ENCODE measurements at places on chromosomes 13 and 19.
A peak's percentile ranks its signal among the peaks of the same experiment; 100 is the strongest.

DNA sequence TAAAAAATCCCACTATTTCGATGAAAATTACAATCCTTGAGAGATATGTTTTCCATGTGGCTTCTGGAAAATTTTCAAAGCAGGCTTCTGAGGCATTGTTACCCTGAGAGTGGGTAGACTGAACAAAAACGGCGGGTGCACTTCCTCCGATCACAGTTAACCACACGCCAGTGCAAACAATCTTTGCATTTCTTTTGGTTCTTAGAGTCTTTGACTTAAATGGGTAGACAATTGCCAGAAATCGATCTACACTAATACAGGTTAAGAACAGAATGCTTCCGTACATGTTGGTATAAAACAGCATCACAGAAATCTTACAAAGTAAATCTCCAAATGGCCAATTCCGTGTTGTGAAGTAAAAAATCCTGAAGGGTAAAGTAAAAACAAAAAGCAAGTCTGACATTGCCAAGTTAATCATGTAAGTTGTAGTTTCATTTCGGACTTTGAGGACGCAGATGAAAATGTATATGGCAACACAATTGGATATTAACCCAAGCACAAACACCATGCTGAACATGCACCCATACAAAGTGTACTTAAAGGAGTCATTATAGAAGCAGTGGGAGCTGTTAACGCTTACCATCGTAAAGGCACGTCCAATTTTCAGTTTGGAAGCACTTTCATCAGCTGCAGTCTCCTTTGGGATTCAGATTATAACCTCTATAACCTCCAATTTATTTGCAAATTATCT, 927 bp downstream of the LPAR6 start:
- no peak for DNase-seq

DNA sequence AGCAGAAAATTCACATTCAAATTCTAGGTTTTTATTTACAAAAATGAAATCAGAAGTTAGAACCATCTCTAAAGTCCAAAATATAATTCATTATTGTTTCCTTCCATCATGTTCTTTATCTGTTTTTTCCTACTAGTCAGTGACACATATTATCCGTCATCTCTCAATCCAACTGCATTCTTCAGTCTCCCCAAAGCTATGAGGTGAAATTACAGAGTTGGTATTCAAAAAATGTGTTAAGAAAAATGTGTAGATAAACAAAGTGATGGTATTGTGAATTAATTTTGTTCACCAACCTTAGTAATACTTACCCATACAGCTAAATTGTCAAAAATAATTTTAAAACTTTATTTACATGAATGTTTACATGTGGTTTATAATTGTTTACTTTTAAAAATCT, 448.7 kb upstream of the MIR17HG start:
- no peak for DNase-seq

- no peak for DNase-seq
Measured at GRCh38 chr13:40345654-40346372, 320.6 kb downstream of the FOXO1 start.

GRCh38 chr19:29201855-29202254, 11.1 kb downstream of the UQCRFS1 start:
- DNase-seq, result no peak

GRCh38 chr19:52331757-52332156, 4.3 kb upstream of the ZNF610 start:
- no peak for DNase-seq

DNA sequence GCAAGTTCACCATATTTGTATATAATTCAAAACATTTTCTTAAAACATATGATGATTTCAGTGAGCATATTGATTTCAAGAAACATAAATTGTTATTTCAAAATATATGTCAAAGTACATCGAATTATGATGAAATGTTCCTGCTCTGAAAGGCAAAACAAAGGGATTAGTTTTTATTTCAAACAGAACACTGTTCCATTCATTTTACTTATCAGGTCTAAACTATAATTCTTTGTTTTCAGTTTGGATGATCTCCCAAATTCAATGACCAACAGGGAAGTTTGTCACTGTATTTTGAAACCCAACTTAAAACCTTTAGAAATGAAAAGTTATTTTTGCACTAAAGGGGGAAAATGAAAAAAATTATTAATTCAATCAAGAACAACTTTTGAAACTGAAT, 610.2 kb downstream of the SLITRK1 start:
- DNase-seq, result no peak

DNA sequence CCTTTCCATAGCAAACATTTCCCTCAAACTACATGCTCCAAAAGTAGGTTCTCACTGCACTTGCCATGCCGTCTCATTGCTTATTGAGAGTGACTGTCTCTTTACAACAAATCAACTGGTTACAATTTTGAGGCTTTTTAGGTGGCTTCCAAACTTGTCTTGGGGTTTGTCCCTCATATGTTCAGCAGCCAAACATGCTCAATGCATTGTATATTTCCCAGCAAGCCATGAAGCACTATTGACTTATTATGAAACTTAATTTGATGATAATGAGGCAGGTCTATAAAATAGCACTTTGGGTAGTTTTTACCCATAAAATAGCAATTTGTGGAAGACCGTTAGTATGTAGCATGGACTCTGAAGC, 78.2 kb downstream of the LRCH1 start:
- no peak for DNase-seq

DNA sequence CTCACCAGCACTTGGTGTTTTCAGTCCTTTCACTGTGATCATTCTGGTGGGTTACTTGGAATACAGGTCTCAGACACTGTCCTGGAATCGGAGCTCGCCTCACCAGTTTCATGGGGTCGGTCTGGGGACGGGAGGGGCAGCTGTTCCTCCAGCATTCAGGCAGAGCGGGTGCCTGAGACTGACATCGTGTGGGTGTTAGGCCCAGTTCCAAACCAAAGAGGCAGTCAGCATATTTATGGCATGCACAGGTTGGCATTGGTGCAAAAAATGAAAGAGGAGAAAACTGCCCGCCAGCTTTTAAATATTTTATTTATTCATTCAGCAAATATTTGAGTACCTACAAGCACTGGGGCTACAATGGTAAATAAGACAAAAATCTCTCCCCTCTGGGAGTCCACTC, 20.1 kb downstream of the PLEKHF1 start:
- no peak for DNase-seq

- DNase-seq, result no peak
Measured at GRCh38 chr13:100097821-100098220, 8.9 kb downstream of the PCCA start.

DNA sequence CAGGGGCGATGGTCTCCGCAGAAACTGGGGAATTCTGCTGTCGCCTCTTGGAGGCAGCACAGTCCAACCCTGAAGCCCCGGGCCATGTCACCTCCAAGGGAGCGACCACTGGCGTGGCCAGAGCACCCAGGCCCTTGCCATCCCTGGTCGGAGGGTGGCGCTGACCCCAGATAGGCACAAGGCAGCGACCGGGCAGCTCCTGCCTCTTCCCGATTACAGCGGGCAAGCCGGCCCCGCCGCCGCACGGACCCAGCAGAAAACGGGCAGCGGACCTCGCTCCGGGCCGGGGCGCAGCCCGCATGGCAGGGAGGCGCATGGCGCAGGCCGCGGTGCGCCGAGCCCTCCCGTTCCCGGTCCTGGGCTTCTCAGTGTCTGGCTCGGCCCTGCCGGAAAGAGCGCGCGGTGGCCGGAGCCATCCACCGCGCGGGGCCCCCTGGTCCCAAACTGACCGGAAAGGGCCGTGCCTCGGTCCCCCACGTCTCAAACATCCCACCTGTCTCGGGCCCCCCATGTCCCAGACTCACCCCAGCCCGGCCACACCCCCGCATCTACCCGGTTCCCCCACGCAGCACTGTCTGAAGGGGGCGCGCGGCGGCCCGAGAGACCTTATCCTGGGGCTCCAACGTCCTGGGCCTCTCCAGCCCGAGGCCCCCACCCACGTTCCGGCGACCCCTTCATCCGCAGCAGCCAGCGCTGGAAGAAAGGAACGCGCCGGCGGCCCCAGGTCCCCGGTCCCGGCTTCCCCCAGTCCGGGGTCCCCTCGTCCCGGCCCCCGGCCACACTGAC, 727 bp downstream of the CERS1 start:
- no peak for DNase-seq

DNA sequence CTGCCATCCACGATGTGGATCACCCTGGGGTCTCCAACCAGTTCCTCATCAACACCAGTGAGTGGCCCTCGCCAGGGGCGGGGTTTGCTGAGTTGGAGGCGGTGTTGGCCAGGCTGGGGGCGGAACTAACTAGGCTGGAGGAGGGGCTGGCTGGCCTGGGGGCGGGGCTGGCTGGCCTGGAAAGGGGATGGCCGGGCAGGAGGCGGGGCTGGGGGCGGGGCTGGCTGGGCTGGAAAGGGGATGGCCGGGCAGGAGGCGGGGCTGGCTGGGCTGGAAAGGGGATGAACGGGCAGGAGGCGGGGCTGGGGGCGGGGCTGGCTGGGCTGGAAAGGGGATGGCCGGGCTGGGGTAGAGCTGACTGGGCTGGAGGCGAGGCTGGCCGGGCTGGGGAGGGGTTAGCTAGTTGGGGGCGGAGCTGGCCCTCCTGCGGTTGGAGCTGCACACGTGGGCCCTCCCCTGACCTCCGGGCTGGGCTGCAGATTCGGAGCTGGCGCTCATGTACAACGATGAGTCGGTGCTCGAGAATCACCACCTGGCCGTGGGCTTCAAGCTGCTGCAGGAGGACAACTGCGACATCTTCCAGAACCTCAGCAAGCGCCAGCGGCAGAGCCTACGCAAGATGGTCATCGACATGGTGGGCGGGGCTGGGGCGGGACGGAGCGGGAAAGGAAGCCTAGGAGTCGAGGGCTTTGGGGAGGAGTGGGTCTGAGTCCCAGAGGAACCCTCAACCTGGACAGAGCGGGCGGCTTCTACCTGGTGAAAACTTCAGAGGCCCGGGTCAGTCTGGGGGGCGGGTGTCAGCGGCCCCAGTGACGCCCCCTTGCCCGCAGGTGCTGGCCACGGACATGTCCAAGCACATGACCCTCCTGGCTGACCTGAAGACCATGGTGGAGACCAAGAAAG, 41.0 kb downstream of the PDE4A start:
- peak; percentile 99 for DNase-seq

- DNase-seq, result peak; percentile 90
Measured at GRCh38 chr19:46000491-46001246, 5.4 kb downstream of the CCDC61 start.

DNA sequence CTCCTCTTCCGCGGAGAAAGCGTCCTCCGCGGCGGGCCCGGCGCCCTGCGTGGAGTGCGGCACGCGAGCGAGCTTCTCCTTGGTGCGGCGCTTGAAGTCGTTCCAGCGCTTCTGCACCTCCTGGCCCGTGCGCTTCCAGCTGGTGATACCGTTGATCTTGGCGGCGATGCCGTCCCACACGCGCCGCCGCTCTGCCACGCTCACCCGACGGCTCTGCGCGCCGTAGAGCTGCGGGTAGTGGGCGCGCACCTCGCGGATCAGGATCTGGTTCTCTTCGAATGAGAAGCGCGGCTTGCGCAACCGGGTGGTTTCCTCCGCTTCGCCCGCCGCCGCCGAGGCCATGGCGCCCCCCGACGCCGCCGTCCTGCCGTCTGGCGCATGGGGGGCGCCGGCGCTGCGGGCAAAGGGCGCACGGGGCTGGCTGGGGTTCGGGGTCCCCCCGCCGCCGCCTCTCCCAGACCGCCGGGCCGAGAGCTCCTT, 941 bp downstream of the MYPOP start:
- DNase-seq, result no peak

DNA sequence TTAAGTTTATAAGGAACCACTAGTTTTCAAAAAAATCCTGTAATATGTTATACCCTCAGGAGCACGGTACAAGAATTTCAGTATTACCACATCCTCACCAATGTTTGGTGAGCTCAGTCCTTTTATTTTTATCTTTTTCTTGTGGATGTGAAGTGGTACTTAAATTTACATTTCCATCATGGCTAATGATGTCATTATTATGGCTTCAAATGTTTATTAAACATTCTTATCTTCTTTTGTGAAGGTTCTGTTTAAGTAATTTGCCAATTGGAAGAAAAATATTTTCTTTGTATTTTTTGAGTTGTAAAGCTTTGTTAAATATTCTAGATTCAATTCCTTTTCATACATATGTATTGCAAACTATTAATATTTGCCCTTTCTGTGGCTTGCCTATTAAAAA, 291.0 kb downstream of the ENOX1 start:
- DNase-seq, result no peak

DNA sequence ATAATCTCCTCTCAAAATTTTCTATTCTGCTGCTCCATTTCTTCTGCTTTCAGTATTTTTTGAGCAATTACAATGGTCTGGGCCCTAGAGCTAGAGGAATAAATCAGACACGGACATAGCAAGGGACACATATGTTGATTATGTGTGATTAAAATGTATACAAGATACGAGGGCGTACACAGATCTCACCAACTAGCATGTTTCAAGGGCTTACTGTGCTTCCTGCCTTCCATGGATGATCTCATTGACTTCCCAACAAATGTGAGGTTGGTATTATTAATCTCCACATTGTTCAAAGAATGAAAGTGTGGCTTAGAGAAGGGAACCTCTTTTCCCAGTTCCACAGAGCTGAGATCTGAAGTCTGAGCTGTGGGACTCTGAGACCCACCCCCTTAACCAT, 9.1 kb downstream of the PLD3 start:
- no peak for DNase-seq

GRCh38 chr19:6825076-6825774, 52.7 kb downstream of the VAV1 start:
- no peak for DNase-seq

GRCh38 chr13:30257468-30258099, 49.8 kb downstream of the KATNAL1 start:
- DNase-seq, result no peak

- DNase-seq, result no peak
Measured at GRCh38 chr19:19022380-19022961, 10.8 kb downstream of the SUGP2 start.

DNA sequence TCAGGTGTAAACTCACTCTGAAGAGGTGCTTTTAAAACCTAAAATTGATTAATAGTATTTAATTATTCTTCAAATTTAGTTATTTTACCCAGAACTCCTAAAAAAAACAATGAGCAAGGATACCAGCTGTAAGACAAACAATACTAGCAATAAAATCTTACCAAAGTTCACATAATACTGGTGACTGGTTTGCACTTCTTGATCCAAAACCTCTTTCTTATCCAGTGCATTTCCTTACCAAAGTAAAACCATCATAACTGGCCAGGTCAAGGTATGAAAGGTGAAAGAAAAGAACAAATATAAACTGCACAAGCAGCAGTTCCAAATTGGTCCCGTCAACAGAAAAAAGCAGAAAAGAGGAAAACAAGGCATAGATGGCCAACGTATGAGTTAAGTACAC, 62.7 kb downstream of the PSPC1 start:
- DNase-seq, result no peak
